ENCODE measurements at places on chromosomes 4 and X.

DNA sequence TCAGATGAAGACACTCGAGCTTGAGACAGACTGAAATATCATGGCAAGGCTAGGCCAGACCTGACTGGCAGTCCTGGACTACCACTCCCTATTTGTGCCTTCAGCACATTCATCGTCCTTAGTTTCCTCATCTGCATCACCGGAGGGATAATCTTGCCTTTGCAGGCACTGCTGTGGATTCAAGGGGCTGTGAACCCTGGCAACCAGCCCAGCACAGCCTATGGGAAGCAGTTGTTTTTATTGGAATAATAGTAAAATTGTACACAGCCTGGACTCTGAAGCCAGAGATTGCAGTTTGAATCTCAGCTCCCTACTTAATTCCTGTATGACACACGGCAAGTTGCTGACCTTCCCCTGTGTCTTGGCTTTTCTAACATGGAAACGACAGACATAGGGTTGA is 161.0 kb downstream of the NSUN7 start:
- no peak for DNase-seq

DNA sequence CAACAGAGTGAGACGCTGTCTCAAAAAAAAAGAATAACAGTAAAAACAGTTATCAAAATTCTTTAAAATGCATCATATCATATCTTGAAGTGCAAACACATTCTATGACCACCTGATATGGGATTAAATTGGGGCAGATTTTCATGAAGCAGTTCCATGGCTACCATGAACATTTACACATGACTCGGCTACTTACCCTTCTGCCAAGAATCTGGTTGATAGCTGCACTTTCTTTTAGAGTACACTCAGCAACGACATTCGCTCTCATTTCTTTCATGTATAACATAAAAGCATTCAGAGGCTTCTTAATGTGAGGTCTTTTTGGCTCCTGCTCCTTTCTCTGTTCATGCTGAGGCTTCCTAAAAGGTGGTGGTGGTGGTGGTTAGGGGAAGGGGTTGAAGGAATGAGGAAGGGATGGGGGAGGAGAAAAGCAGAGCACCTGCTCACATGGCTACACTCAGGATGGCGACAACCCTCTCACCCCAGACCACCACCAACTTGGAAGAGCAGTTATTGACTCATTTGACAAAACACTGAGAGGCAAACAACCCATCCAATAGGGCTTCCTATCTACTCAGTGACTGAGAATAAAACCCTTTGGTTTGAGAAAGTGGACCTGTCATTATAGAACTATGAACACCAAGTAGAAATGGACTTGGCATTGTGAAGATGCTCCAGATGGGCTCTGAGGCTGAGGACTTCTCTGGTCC is 88.5 kb downstream of the HADH start:
- DNase-seq = no peak

GRCh38 chr4:146844761-146845160 is 100.9 kb downstream of the TTC29 start:
- no peak for DNase-seq

GRCh38 chr4:102705391-102705935 is 55.3 kb downstream of the MANBA start:
- DNase-seq = no peak

GRCh38 chr4:142882159-142882558 is 36.1 kb upstream of the INPP4B start:
- DNase-seq = no peak

DNA sequence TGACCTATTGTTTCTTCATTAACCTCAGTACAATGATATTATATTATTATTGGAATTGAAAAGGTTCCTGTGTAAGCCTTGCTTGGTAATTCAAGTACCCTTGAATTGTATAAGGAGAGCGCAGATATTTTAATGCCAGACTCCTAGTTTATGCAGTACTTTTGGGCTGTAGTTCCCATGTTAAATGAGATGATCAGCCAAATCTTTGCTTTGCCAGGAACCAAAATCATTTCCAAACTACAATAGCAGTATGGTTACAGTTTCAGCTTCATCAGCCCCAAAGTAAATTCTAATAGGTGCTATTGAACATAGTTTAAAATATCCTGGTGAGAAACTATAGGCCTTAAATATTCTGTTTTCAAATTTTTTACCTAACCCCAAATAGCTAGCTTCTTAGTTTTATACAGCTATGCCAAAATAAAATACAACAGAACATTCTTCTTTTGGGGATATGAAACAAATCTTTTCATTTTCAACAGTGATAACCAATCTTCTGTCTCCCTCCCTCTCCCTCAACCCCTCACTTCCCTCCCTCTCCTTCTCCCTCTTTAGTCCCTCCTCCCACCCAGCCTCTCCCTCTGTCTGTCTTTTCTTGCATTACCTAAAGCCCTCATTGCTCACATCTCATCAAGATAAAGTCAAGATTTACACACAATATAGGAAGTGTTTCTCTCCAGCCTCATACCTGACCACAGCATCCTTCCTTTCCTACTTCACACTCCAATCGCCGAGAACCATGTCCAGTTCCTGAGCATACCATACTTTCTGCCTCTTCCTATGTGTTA is 190.1 kb downstream of the SHROOM3 start:
- no peak for DNase-seq

DNA sequence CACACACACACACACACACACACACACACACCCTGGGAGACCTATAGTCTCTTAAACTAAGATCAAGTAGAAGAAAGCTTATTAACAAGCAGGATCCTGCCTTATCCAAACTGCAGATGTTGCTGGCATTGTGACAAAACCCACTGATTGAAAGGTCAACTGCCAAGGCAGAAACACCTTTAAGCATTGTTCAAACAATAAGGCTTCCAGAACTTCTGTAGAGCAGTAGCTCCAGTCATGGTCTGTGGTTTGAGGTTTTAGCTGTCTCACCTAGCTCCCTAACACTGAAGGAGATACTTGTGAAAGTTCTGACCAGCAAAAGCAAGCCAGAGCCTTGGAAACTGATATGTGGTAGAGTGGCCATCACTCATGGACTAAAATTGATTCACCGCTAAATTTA is 59.8 kb downstream of the PTCHD1 start:
- DNase-seq = no peak

GRCh38 chr4:128635955-128636560 is 173.4 kb upstream of the JADE1 start:
- no peak for DNase-seq

DNA sequence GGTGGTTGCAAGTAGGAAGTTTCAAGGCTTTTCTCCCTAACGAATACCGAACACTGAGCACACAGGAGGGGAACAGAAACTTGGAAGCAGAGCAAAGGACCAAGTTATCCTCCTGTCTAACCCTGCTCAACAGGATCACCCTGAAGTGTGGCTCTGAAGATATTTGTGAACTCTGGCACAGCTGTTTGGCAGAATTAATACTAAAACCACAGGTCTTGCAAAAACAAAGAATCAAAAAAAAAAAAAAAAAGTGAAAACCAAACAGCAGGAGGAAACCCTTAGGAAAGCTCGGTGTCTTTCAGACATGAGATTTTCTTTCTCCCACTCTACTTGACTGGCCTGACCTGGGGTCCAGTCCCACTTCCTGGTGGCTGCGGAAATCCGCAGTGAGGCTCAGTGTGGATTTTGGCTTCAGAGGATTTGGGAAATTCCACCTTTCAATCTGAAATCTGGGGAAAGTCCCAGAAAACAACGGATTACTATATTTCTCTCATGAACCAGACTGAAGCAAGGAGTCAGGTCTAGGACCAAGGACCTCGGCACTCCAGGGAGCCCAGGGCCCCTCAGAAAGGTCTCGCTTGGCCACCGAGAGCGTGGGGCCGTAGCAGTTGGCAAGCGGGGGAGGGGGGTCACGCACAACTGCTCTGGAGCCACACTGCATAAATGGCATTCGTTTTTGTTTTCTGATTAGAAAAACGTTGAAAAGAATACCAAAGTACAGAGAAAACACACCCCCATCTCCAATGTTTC is 867 bp downstream of the TIFA start:
- no peak for DNase-seq

DNA sequence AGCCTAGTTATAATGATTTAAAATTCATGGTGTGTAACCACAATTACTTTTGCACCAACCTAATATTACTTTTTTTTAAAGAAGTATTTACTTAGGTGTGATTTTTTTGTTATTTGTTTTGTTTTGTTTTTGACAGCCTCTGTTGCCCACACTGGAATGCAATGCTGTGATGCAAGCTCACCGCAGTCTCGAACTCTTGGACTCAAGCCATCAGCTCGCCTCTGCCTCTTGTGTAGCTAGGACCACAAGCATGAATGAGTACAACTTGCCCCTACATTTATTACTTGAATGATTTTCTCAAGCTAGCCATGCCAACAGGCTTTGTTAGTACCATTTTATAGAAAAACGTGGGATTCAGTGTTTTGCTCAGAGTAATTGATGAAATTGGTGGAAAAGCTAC is 488.8 kb upstream of the CPEB2 start:
- DNase-seq = no peak

DNA sequence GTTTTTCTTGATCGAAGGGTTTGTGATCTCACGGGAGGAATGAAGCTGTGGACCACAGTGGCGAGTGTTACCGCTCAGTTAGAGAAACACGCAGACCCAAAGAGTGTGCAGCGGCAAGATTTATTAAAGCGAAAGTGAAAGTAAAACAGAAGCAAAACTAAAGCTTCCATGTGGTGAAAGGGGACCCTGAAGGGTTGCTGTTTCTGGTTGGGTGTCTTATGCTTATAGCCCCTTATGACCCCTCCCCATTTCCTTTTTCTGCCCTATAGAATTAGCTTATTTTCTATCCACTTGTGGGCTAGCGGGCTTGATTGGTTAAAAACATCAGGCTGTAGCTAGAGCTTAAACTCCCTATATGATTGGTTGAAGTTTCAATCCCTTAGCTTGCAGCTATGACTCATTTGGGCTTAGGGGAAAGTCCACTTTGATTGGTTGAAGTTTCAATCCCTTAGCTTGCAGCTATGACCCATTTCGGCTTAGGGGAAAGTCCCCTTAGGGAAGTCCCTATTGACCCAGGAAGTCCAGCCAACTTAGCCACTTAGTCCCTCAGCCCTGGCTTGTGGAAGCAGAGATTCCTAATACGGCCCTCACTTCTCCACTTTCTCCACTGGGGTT is 171.2 kb upstream of the NWD2 start:
- no peak for DNase-seq

DNA sequence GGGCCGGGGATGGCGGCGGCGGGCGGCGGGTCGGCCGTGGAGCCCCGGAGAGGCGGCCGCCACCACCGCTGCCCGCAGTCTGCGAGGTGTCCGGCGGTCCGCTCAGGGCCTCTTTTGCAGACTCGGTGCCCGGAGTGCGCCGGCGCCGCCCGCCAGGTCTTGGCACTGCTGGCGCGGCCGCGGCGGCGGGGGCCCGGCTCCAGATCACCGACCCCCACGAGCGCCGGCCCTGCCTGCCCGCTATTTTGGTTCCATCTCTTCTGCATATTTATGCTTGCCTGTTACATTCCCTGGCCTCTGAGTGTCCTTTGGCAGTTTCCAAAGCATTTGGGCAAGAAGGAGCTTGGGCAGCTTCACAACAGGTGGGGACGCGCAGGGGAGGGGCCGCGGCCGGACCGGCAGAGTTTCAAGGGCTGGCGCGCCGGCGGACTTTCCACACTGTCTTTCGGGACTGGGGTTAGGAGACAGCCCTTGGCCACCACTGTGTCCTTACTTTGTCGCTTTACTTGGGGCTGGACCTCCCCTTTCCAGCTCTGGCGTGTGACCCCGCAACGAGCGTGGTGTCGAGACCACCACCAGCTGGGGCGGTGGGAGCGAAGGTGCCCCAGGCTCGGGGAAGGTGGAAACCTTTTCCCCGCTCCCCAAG is 668 bp upstream of the TAPT1 start:
- DNase-seq = peak; percentile 4

DNA sequence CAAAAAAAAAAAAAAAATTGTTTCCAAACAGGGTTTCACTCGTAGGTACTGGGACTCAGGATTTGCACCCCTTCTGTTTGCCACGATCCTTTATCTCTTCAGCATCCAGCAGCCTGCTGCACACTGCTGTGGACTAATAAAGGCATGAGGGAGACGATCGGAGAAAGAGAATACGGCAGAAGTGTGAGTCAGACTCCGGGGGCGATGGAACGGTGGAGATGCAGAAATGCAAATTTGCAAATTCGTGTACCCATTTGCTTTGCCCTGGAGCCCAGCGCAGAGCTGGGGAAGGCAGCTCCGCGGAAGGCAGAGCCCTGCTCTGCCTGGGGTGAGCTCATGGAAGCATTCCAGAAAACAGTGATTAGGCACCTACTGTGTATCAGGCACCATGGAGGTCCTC is 270.3 kb downstream of the ASMT start:
- DNase-seq = no peak

DNA sequence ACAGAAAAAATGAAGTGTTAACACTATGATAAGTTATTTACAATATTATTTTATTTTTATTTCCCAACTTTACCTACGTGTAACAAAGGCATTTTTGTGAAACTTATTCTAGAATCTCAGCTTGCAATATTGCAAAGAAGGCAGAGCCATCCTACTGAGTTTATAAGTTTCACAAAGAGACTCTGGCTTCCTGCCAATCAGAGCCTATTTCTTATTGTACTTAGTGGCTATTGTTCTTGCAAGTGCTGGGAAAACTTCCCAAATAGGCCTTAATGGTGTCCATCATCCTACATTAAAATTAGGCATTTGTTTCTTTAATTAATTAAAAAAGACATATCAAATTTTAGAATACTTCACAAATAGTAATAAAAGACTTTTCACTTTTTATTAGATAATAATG is 233.2 kb downstream of the EPHA5 start:
- no peak for DNase-seq

- DNase-seq = no peak
These were observed 150.1 kb upstream of the MAGEB2 start for GRCh38 chrX:30065226-30065625.

DNA sequence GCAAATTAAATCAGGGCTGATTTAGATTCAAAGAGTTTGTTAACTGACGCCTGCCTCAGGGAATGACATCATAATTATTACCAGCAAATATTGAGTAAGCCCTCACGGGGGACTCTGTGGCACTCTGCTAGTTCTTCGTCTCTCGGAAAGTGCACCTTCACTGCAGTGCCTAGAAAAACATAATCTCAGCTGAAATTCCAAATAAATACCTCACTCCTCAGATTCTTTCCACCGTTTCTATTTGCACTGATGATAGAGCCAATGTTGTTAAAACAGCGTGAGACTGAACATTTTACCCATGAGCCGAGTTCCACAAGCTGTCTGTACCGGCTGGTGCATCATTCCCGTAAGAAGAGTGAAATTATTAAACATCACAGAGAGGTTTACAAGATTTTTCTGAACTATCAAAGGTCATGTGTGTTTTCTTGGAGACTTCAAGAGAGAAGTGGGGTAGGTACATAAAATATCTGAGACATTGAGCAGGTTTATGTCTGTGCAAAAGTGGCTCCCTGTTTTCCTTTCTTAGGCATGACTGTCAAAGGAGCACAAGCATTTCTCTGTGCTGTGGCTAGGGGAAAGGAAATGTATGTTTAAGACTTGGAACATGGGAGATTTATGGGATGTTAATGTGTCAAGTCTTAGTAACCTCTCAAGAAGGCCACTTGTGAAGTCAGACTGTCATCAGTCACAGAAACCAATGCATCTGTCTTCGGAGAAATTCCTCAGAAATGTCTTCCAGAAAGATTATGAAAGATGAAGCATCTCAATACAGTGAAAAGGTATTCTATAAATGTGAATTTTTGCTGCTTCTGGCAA is 119.6 kb downstream of the CBLL2 start:
- no peak for DNase-seq

- DNase-seq = no peak
These were observed 74.8 kb downstream of the POLA1 start for GRCh38 chrX:24768556-24768955.

- DNase-seq = no peak
These were observed at the start of gene HEPH for GRCh38 chrX:66163849-66164411. TSS of gene HEPH (plus strand) at chrX:66164247. CDS start at chrX:66170571, 6,324 bp downstream.

Measured in activated gamma-delta T cell treated with anti-CD3 and anti-CD28 coated beads, Interleukin-2, amount 50 U/mL, for 16 hours (primary cell).